ENCODE measurements at places on chromosomes 6 and 20. TPM values are rescaled to one million over a fixed set of nuclear protein-coding genes. Genes with fewer than 3 reads are reported as not detected.
A peak's percentile ranks its signal among the peaks of the same experiment; 100 is the strongest.

Gene ZNF831
- total RNA-seq: 0.59 TPM

DNA sequence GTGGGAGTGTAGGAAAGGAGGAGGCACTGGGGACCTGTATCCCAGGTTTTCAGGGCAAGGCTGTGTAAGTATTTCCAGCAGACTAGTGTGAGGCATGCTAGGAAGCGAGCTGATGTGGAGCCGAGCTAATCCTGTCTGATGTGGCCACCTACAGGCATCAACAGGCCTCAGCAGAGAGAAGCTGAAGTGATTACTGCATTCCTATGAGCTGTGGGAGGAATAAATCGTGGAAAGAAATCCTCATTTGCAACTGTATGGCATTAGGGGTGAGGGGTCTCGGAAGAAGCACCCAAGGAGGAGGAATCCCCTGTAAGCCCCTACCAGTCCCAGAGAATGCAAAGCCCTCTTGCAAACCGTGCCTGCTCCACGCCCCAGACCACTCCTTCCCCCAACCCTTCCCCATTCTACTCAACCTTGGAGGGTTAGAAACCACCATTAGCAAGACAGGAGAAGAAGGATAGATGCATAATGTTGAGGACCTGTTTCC is 41.6 kb downstream of the C6orf15 start:
- DNase-seq: peak; percentile 66

Gene TCF21
- total RNA-seq: not detected

GRCh38 chr6:162373192-162373591 is 354.4 kb downstream of the PRKN start:
- DNase-seq: no peak

DNA sequence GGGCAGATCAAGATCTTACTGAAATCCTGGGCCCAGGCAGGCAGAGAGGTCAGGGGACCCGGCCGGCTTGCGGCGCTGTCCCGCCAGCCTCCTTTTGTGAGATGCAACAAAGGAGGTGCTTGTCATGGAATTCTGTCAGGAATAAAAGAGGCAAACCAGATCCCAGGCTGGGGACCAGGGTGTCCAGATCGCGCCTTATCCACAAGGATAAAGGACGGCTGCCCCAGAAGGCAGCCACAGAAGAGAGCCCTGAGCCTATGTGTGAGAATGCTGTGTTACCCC is 42.6 kb upstream of the CDH22 start:
- no peak for DNase-seq

DNA sequence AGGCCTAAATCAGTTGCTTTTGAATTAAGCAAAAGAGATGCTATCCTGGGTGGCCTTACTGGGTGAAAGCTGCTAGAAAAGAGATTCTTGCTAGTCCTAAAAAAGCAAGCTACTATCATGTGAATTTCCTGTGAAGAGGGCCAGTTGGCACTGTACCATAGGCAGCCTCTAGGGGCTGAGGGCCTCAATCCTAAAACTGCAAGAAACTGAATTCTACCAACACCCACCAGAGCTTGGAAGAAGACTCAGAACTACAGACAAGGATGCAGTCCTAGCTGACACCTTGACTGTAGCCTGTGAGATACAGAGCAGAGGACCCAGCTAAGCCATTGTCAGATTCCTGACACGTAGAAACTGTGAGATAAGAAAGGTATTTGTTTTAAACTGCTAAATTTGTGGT is 24.5 kb downstream of the CLIC5 start:
- DNase-seq: no peak

Gene JAG1
- 8.8 TPM for total RNA-seq

DNA sequence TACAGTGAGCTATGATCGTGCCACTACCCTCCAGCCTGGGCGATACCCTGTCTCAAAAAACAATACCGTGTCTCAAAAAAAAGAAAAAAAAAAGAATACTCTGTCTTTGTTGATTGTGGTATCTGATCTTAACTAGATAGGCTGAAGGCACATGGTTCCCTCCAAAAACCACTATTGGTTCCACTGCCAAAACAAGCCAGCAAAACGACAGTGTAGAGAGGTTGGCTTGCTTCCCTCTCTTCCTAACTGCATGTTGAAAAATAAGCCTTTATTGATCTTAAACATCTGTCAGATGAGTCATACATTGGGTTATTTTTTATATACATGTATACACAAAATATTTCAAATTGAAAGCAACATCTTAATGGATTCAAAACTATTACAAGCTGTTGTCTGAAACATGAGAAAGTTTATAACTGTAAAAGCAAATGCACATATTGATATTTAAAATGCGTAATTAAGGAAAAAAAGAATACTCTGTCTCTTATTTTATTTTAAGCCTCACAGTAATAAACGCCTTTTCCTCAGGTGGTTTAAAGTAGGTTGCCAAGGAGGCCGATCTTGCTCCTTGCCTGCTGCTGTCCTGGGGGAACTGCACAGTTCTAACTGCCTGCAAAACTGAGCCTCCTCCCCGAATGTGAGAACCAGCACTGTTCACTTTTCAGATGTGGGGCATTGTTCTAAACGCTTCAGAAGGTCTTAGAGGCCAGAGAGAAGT is 7.0 kb upstream of the NINL start:
- no peak for DNase-seq

GRCh38 chr6:165782134-165782533 is 119.1 kb upstream of the PDE10A start:
- no peak for DNase-seq

- no peak for DNase-seq
These were observed 223.2 kb upstream of the GMDS start for GRCh38 chr6:2468601-2468955.

Gene EBF4
- 5.2 TPM for total RNA-seq
